ENCODE measurements at places on chromosomes 13 and 19. TPM values are rescaled to one million over a fixed set of nuclear protein-coding genes. Genes with fewer than 3 reads are reported as not detected.

The FFAR2 gene
- total RNA-seq = not detected

The IZUMO1 gene
- not detected for total RNA-seq

The GJA3 gene
- under 0.01 TPM for total RNA-seq

The TEKTIP1 gene
- not detected for total RNA-seq

The TMC4 gene
- 0.29 TPM for total RNA-seq

The CKM gene
- total RNA-seq = under 0.01 TPM

The IGFL1 gene
- total RNA-seq = not detected

The FGF21 gene
- not detected for total RNA-seq

The SLC25A41 gene
- not detected for total RNA-seq

The ARRDC5 gene
- total RNA-seq = 0.36 TPM

The ZNF578 gene
- total RNA-seq = 2.4 TPM

- no peak overlapping the region for H3K27ac ChIP-seq
- H3K27me3 ChIP-seq = no peaks in the 10 kb centered on the region
- DNase-seq = no peak
- H3K4me3 ChIP-seq = no peak overlapping the region
- no peaks in the 10 kb centered on the region for H3K36me3 ChIP-seq
Observed at GRCh38 chr13:34124666-34125306, 306.8 kb downstream of the RFC3 start.

GRCh38 chr19:56842412-56842811 lies 1.9 kb upstream of the PEG3 start:
- H3K4me1 ChIP-seq = no peaks in the 10 kb centered on the region
- H3K36me3 ChIP-seq = no peaks in the 10 kb centered on the region
- no peak overlapping the region for H3K27ac ChIP-seq
- H3K27me3 ChIP-seq = no peaks in the 10 kb centered on the region
- H3K4me3 ChIP-seq = no peak overlapping the region

DNA sequence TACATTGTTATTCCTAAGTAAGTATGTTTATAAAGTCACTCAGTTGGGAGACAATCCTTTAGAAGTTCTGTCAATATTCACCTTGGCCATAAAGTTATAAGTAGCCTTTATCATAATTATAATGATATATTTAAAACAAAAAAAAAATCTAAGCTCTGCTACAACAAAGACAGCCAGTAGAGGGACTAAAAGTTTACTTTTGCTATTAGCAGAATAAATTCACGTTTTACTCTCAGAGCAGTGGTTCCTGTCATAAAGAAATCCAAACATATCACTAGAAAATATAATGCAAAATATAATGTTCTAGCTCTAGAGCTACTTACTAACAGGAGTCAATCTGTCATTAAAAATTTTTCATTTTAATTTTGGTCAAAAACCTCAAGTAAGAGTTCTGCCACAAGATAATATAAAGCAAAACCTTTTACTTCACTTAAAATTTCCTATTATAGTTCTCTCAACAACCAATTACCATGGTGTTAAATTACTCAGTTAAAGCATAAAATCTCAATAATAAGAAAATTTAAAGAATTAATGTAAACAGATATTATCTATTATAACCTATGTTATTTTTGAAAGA lies 17.7 kb downstream of the INTS6 start:
- no peaks in the 10 kb centered on the region for H3K4me1 ChIP-seq
- H3K36me3 ChIP-seq = peaks cover 30% of the 10 kb centered on the region
- H3K27me3 ChIP-seq = no peaks in the 10 kb centered on the region
- no peak for DNase-seq
- no peak overlapping the region for H3K27ac ChIP-seq
- H3K4me3 ChIP-seq = no peak overlapping the region

GRCh38 chr13:78934336-78934735 lies 275.4 kb upstream of the OBI1 start:
- no peaks in the 10 kb centered on the region for H3K27me3 ChIP-seq
- no peak overlapping the region for H3K4me3 ChIP-seq
- no peaks in the 10 kb centered on the region for H3K36me3 ChIP-seq
- H3K4me1 ChIP-seq = no peaks in the 10 kb centered on the region

GRCh38 chr19:49205114-49205513 lies 47.5 kb downstream of the TRPM4 start:
- H3K27me3 ChIP-seq = no peaks in the 10 kb centered on the region
- no peak overlapping the region for H3K4me3 ChIP-seq
- H3K27ac ChIP-seq = no peak overlapping the region
- DNase-seq = no peak
- peaks cover 19% of the 10 kb centered on the region for H3K4me1 ChIP-seq

DNA sequence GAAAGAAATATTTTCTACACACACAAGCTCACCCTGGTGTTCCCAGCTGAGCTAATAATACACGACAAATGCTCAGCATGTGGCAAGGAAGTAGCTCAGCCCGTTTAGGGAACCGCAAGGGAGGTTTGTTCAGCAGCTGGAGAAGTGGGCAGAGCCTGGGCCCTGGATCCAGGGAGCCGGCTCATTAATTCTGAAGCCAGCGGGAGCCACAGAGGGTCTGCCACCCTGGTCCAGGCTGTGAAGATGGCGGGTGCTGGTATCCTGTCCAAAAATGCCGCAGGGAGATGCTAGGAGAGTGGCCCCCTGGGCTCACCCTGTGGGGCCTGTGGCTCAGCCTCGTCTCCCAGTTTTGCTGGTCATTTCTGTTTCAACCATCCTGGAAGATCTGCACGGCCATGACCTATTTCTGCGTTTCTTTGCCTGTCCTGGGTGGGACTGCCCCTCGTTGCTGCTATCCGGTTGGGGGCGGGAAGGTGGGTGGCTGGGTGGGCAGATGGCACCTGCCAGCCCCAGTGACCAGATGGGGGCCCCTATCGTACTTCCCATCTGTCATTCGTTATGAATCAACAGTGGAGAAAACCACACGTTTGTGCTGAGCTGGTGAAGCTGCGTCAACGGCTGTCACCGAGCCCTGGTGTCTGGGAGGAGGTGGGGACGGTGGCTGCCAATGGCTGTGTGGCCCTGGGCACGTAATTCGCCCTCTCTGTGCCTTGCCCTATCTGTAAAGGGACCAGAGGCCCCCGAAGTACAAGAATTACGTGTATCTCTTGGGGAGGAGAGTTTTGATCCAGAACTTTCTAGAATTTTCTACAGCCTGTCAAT lies 2.7 kb upstream of the GNA15 start:
- no peak overlapping the region for H3K27ac ChIP-seq
- no peaks in the 10 kb centered on the region for H3K27me3 ChIP-seq
- DNase-seq = peak; percentile 88
- no peak overlapping the region for H3K4me3 ChIP-seq
- peaks cover 12% of the 10 kb centered on the region for H3K4me1 ChIP-seq

GRCh38 chr13:20939662-20940061 lies 37.1 kb upstream of the XPO4 start:
- peaks cover 11% of the 10 kb centered on the region for H3K4me1 ChIP-seq
- no peak for DNase-seq
- H3K27me3 ChIP-seq = no peaks in the 10 kb centered on the region
- H3K36me3 ChIP-seq = no peaks in the 10 kb centered on the region

- peaks cover 6% of the 10 kb centered on the region for H3K4me1 ChIP-seq
- no peaks in the 10 kb centered on the region for H3K36me3 ChIP-seq
- H3K4me3 ChIP-seq = no peak overlapping the region
- H3K27ac ChIP-seq = no peak overlapping the region
Observed at GRCh38 chr13:46320406-46320805, 66.6 kb downstream of the RUBCNL start.

DNA sequence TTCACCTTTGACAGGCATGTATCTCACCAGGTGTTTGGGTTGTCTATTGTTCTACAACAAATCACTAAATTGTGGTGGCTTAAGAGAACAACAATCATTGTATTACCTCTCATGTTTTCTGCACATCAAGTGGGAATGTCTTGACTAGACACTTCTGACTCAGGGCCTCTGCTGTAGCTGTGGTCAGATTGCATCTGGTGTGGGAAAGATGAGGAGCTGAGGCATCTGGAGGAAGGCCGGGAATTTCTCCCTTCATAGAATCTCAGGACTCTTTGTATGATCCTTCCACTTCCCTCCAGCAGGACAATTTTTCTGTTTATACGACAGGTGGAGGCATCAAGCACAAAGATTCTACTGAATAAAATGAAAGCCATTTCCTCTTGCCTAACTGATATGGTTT lies 511.8 kb upstream of the NBEA start:
- H3K27me3 ChIP-seq = no peaks in the 10 kb centered on the region
- H3K4me3 ChIP-seq = no peak overlapping the region
- H3K27ac ChIP-seq = no peak overlapping the region
- no peaks in the 10 kb centered on the region for H3K36me3 ChIP-seq

- H3K4me3 ChIP-seq = no peak overlapping the region
- no peaks in the 10 kb centered on the region for H3K36me3 ChIP-seq
- no peak for DNase-seq
- H3K4me1 ChIP-seq = no peaks in the 10 kb centered on the region
Observed at GRCh38 chr13:54445453-54445852, 1416.8 kb downstream of the OLFM4 start.

DNA sequence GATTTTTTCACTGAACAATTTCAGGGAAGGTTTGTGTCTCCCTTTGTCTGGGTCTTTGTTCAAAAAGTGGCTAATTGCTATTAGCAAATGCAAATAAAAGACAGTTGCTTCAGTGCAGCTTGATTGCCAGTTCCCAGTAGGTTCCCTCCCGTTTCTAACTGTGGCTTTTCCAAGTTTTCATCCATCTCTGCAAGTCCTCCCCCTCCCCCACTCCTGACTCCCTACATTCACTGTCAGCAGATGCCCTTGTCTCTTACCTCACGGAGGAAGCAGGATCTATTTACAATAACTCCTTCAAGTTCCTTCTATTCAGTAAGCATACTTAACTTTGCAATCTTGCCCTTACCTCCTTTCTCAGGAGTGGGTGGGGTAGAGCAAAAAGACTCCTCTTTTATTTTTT lies 55.4 kb upstream of the SCEL start:
- H3K4me3 ChIP-seq = no peak overlapping the region
- H3K36me3 ChIP-seq = no peaks in the 10 kb centered on the region
- no peak for DNase-seq
- no peak overlapping the region for H3K27ac ChIP-seq
- peaks cover 19% of the 10 kb centered on the region for H3K27me3 ChIP-seq

GRCh38 chr19:49758292-49758691 lies 4.8 kb downstream of the TSKS start:
- H3K27me3 ChIP-seq = no peaks in the 10 kb centered on the region
- H3K36me3 ChIP-seq = no peaks in the 10 kb centered on the region
- peak overlapping the region; percentile 66 for H3K27ac ChIP-seq
- DNase-seq = peak; percentile 91

GRCh38 chr19:40286235-40286970 lies 1.3 kb upstream of the AKT2 start:
- H3K4me3 ChIP-seq = no peak overlapping the region
- H3K4me1 ChIP-seq = peaks cover 29% of the 10 kb centered on the region
- H3K27ac ChIP-seq = peak overlapping the region; percentile 86

DNA sequence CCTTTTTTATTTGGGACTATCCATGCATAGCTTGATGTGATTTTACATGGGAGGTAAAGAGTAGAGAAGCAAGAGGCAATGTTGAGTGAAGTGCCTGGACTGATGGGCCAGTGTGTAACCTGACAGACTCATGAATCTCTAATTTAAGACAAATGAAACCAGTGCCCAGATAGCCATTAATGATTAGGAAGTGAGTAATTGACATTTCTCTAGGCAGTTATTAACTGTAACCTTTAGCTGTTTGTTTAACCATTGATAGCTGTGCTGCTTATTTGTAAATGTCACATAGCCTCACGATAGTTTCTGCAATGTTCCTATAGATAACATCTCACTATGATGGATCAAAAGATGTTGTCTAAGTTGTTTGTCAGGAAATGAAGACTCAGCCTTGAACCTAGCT lies 1047.5 kb upstream of the SPRY2 start:
- no peak overlapping the region for H3K4me3 ChIP-seq
- no peaks in the 10 kb centered on the region for H3K36me3 ChIP-seq
- no peaks in the 10 kb centered on the region for H3K27me3 ChIP-seq

GRCh38 chr19:1616875-1617274 lies 11.6 kb upstream of the UQCR11 start:
- no peaks in the 10 kb centered on the region for H3K27me3 ChIP-seq
- no peak overlapping the region for H3K27ac ChIP-seq
- H3K36me3 ChIP-seq = peaks cover 51% of the 10 kb centered on the region
